ENCODE measurements at places on chromosomes 2 and 18.

DNA sequence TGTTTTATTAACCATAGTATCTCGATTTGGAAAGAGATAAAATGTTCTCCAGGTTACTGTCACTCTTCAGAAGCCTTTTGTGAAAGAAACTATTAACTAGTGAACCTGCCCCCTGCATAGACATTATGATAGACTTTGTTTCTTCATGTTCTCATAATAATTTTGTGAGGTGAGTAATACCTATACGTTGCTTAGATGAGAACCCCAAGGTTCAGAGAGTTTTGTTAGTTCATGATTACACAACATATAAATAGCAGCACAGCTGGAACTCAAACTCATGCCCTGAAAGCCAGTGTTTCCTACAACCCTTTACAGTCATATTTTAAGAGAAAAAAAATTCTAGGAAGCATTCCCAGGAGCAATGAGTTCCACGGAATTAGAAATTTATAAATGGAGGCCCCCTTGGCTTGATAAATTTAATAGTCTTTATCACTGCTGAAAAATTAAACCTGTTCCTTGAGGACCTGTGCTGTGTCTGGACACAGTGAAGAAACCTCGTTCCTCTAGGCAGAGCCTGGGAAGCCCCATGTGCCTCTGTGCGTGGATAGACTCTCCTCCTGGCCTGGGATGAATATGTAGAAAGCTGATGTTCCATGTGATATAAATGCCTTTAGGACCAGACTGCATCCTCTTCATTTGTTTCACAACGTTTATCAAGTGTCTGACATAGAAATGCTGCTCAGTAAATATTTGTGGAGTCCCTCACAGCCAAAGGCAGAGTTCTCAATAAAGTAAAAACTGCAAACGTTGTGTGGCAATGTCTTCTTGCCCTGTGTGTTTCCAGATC, 1257.0 kb upstream of the GYPC start:
- DNase-seq = no peak

DNA sequence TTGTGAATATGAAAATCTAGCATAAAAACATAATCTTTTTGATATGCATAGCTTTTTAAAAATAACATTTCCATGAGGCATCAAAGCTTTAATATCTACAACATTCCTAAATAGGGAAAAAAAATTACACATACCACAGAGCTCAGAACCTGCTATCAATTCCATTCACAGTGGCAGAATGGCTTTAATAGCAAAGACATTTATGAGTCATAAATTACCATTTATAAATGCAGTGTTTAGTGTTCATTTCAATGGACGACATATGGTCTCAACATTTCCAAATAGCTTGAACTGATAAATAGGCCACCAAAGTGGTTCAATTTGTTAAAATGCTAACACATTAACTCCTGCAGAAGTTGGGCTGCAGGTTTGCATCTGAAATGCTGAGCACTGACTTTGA, 600.6 kb upstream of the SETBP1 start:
- DNase-seq = no peak

DNA sequence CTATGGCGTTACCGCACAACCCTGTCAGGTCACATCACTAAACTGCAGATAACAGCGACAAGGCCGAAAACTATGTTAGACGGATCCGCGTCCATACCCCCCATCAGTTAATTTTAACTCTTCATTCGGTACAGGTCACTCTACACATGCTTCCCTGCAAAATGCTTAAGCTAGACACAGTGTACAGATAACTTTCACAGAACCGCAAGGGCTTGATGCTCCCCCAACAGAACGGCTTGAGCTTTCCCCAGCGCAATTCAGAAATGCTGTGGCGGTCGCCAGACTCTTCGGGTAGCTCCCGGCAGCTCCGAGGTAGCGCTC, 283 bp upstream of the RBBP8 start:
- DNase-seq = no peak

DNA sequence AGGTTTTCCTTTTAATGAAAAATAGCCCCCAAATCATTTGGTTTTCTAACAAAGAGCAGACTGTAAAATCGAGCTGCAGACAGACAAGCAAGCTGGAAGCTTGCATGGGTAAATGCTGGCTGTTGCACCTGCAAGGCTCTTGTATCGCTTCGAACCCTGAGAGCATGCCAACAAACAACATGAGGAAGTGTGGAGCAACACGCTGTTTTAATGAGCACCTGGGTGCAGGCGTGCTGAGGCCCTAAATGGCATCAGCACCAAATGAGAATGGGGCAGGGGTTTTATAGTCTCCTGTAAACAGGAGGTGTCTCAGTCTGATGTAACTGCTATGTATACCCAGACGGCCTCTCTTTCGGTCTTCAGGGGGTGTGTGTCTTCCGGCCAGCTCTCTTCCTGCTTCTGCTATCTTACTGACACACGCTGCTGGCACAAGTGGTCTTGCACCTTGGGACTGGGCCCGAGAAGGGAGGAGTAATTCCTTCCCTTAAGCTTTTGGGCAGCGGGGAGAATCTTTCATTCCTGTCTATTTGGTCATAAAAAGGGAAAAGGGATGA, 31.9 kb upstream of the CDH2 start:
- DNase-seq = no peak

DNA sequence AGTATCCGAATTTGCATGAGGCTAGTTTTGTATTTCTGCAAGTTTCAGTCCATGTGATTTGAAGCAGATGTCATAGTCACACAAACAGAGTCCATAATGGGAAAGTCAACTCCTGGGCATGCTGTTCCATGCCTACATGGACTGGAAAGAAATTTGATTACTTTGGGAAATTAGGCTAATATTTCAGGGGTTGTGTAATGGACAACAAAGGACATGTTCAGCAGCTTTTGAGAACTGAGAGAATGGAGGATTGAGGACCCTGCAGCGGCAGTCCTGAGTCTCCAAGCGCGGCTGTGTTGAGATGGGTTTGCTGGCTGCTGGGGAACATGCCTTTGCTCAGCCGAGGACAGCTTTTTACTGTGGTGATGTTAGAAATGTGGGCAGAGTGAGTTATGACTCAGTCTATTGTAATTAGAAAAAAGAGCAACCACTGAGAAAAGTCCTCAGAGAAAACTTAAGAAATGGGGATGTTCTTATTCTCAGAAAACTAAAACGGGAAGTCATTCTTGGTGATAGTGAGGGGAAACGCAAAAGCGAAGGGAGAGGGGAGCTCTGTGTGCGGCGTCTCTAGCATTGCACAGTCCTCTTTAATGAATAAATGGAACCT, 149.2 kb downstream of the FAM210A start:
- peak; percentile 60 for DNase-seq

DNA sequence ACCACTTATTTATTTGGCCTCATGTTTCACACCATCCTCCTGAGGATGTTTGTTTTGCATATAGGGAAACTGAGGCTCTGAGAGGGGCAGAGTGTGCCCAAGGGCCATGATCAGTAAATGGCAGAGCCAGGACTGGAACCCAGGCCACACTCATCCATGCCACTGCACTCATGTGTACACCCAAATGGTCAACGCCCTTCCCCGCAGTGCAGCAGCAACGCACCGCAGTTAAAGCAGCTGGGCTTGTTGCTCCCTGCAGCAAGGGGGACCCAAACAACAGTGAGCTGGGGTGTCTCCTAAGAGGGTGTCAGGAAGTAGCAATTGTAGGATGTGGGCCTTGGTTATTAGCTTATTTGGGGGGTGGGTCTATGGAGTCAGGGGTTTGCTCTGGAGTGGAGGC, 36.6 kb downstream of the ZAP70 start:
- DNase-seq = no peak

- DNase-seq = no peak
These were observed 108.5 kb downstream of the VWC2L start for GRCh38 chr2:214519258-214519818.

Data from stimulated activated CD4-positive, alpha-beta T cell treated with anti-CD3 and anti-CD28 coated beads, Interleukin-4, amount 100 ng/mL, for 24 hours (primary cell).